ENCODE measurements at places on chromosomes 5 and 9.
A peak's percentile ranks its signal among the peaks of the same experiment; 100 is the strongest.

DNA sequence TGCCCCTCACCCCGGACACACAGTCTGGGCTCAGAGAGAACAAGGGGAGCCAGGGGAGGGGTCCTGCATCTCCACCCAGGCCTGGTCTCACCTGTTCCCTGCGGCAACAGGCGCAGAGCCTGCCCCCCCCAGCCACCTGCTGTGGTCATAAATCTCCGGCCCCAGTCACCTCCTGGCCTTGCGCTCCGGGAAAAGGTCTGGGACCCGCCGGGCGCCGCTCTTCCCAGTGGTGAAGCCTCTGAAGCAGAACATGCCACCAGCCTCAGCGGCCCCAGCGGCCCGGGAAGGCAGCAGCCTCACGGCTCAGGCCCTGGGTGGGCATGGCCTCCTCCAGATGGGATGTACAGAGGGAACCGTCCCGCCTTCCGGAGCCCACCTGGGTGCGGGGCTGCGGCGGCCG lies 20.6 kb downstream of the NOTCH1 start:
- H3K4me1 ChIP-seq = no peaks in the 10 kb centered on the region
- no peak overlapping the region for H3K27ac ChIP-seq
- H3K27me3 ChIP-seq = no peaks in the 10 kb centered on the region

GRCh38 chr9:95230046-95230445 lies 87.5 kb downstream of the FANCC start:
- H3K4me1 ChIP-seq = no peaks in the 10 kb centered on the region
- no peak overlapping the region for H3K27ac ChIP-seq
- no peak for DNase-seq
- no peak overlapping the region for H3K4me3 ChIP-seq
- no peaks in the 10 kb centered on the region for H3K36me3 ChIP-seq
- no peaks in the 10 kb centered on the region for H3K27me3 ChIP-seq

DNA sequence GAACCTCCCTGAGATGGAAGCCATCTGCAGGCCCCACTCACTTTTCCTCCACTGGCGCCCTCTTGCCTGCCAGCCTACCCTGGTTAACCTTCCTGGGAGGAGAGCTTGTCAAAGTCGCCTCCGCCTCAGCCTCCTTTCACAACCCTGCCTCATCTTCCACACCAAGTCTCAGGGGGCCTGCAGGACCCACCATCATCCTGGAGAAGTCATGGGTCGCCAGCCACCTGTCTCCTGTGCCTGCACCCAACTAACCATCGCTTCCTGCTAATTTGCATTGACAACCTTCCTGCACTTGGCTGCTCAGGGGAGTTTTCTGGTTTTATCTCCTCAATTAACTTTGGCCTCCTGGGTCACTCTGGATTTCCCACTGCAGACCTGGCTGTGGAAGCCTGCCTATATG lies 52.8 kb upstream of the GRHPR start:
- no peaks in the 10 kb centered on the region for H3K4me1 ChIP-seq
- peaks cover 5% of the 10 kb centered on the region for H3K36me3 ChIP-seq
- no peak for DNase-seq

- H3K4me3 ChIP-seq = no peak overlapping the region
- no peaks in the 10 kb centered on the region for H3K36me3 ChIP-seq
- no peaks in the 10 kb centered on the region for H3K27me3 ChIP-seq
- no peaks in the 10 kb centered on the region for H3K4me1 ChIP-seq
- H3K27ac ChIP-seq = no peak overlapping the region
Measured at GRCh38 chr5:9655641-9656040, 25.5 kb upstream of the TAS2R1 start.

DNA sequence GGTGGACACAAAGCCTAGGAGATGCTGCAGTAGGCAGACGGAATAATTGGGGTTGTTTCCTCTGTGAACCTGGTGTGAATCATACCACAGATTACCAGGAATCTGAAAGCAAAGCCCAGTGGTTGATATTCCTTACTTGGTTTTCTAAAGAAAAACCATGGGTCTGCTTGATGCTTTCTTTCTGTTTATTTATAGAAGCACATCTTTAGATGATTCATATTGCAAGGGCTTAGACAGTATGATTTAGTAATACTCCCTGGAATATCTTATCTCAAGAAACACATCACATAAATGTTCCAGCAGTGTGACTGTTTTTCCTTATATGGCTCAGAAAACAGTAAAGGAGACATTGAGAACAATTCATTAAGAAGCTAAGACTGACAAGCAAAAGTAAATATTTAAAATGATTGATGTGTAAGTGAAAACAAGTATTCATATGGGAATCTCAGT lies 623.3 kb downstream of the RAB3C start:
- no peak overlapping the region for H3K4me3 ChIP-seq
- H3K4me1 ChIP-seq = peaks cover 20% of the 10 kb centered on the region
- peak overlapping the region; percentile 75 for H3K27ac ChIP-seq
- no peaks in the 10 kb centered on the region for H3K27me3 ChIP-seq
- H3K36me3 ChIP-seq = peaks cover 15% of the 10 kb centered on the region

DNA sequence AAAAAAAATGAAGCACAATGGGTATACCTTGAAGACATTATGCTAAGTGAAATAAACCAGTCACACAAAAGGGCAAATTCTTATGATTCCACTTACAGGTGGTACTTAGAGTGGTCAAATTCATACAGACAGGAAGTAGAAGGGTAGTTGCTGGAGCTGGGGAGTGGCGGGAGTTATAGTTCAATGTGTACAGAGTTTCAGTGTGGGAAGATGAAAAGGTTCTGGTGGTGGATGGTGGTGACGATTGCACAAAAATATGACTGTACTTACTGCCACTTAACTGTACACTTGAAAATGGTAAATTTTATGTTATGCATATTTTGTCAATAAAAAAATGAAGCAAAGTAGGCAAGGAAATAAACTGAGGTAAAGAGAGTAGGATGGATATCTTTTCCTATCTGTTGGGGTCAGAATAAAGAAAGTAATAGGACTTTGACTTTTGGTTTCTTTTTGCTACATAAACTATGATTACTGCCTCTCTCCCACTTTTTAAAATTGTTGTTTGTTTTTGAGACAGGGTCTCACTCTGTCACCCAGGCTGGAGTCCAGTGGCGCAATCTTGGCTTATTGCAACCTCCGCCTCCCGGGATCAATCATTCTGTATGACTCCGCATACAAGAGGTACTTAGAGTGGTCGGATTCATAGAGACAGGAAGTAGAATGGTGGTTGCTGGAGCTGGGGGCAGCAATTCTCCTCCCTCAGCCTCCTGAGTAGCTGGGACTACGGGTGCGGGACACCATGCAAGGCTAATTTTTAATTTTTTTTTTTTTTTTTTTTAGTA lies 4.0 kb upstream of the PSAT1 start:
- DNase-seq = no peak
- no peaks in the 10 kb centered on the region for H3K27me3 ChIP-seq
- H3K27ac ChIP-seq = no peak overlapping the region
- peaks cover under 1% of the 10 kb centered on the region for H3K36me3 ChIP-seq
- H3K4me3 ChIP-seq = no peak overlapping the region
- peaks cover 21% of the 10 kb centered on the region for H3K4me1 ChIP-seq

- peaks cover 80% of the 10 kb centered on the region for H3K27me3 ChIP-seq
- DNase-seq = peak; percentile 59
- no peaks in the 10 kb centered on the region for H3K36me3 ChIP-seq
- H3K27ac ChIP-seq = no peak overlapping the region
- H3K4me3 ChIP-seq = no peak overlapping the region
Measured at GRCh38 chr9:10366171-10366779, 246.5 kb downstream of the PTPRD start.

GRCh38 chr5:170008376-170008775 lies 28.1 kb upstream of the INSYN2B start:
- DNase-seq = no peak
- no peaks in the 10 kb centered on the region for H3K27me3 ChIP-seq
- H3K4me1 ChIP-seq = no peaks in the 10 kb centered on the region

DNA sequence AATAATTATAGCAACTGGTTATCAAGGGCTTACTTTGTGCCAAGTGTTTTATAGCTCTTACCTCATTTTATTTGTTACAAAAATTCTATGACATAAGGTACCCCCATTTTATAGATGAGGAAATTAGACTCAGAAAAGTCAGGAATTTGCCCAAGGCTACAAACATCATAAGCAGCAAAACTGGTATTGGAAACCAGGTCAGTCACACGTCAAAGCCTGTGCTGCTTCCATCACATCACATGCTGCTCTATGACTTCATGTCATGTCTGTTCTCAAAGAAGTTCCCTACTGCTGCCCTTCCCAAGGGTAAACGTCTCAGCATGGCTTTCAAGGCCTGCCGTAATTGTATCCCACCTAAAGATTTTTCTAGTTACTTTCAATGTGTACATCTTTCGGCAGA lies 6.9 kb upstream of the KIF2A start:
- DNase-seq = no peak
- no peaks in the 10 kb centered on the region for H3K36me3 ChIP-seq
- H3K4me1 ChIP-seq = no peaks in the 10 kb centered on the region
- no peak overlapping the region for H3K27ac ChIP-seq
- H3K27me3 ChIP-seq = no peaks in the 10 kb centered on the region
- no peak overlapping the region for H3K4me3 ChIP-seq

GRCh38 chr9:78029551-78030295 lies 1.9 kb downstream of the GNAQ start:
- peak; percentile 21 for DNase-seq
- peaks cover 41% of the 10 kb centered on the region for H3K4me1 ChIP-seq
- H3K36me3 ChIP-seq = no peaks in the 10 kb centered on the region

GRCh38 chr9:98596486-98596885 lies 112.2 kb downstream of the GABBR2 start:
- no peak overlapping the region for H3K4me3 ChIP-seq
- H3K27me3 ChIP-seq = peaks cover 28% of the 10 kb centered on the region
- no peak overlapping the region for H3K27ac ChIP-seq
- H3K36me3 ChIP-seq = no peaks in the 10 kb centered on the region
- no peak for DNase-seq

DNA sequence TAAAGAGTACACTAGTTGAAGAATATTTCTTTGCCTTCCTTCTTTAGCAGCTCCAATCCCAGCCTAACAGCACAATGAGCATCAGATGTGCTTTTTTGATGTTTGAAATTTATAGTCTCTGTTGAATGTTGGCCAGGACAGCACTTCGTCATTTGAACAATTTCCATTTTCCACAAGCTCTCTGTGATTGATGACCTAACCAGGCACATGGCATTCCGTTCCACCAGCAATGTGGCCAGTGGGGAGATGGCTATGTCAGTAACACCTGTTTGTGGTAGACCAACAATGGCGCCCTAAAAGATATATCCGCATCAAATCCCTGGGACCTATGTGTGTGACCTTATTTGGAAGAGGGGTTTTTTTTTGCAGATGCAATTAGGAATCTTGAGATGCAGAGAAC lies 66.8 kb downstream of the PALM2AKAP2 start:
- H3K27me3 ChIP-seq = no peaks in the 10 kb centered on the region
- no peak overlapping the region for H3K4me3 ChIP-seq
- no peaks in the 10 kb centered on the region for H3K4me1 ChIP-seq
- no peak overlapping the region for H3K27ac ChIP-seq

DNA sequence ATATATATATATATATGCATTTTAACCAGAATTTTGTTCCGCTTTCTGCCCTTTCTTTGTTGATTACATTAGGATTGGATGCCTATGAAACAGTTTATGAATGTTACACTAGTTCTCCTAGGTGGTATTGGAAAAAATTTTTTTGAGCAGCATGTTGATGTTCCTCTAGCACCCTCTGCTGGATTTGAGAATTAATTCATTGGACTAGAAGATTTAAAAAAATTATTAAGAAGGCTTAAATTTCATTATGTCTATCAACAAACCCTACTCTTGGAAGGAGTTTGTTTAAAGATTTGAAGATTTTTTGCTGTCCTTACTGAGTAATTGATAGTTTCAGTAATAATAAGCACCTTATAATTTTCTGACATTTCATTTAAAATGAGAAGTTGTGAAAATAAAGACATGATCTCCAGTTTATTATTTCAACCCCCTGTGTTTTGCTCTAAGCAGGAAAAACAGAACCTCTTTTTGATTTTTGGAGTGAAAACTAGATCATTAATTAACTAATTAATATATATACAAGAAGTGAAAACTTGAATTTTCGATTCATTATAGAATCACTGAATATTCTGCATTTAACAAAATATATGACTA lies 89.6 kb downstream of the CCDC171 start:
- H3K36me3 ChIP-seq = no peaks in the 10 kb centered on the region
- H3K27me3 ChIP-seq = no peaks in the 10 kb centered on the region
- no peak overlapping the region for H3K27ac ChIP-seq
- H3K4me1 ChIP-seq = no peaks in the 10 kb centered on the region
- DNase-seq = peak; percentile 51
- no peak overlapping the region for H3K4me3 ChIP-seq

DNA sequence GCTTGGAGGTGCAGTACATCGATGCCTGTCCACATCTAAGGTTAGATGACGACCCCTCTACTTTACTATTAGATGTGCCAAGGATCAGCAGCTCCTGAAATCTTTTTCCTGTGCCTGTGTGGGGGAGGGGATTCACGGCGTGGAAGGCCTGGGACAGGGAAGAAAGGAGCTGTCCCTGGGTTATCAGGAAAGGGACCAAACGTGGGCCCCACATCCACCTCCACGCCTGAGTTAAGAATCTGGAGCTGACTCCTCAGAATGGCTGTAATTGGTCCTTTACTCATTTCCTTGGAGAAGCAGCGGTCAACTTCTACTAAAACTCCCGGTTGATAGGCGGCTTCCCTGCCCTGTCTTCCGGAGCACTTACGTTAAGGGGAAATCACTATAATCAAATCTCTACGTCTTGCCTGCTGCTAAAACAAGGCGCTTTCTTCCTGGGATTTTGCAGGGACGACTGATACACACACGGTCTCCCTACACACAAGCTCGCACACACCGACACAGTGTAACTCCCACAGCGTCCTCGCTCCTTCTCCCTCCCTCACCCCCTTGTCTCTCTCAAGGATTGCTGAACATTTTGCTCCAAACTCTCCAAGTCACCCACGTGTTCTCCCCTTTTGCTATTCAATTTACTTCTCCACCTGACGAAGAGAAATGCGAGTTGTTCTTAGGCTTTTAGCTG lies 1.4 kb downstream of the PDE4D start:
- no peak overlapping the region for H3K4me3 ChIP-seq
- H3K27me3 ChIP-seq = peaks cover 98% of the 10 kb centered on the region
- H3K27ac ChIP-seq = no peak overlapping the region
- H3K36me3 ChIP-seq = no peaks in the 10 kb centered on the region

DNA sequence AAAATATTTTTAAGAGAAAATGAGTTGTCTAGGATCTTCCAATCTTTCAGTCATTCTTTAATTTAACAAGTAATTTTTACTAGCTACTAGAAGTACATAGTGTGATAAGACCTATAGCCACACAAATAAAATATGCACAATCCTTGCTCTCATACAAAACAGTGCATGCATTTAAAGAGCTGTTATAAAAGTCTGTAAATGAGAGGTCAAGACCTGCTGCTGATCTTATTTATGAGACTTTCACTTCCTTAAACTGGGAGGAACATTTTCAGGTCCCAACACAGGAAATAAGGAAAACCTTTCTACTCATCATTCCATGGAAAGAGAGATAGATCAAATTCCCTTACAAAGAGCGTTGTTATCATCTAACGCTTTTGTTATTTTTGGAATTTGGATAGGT lies 54.2 kb upstream of the PAM start:
- H3K4me3 ChIP-seq = no peak overlapping the region
- H3K4me1 ChIP-seq = no peaks in the 10 kb centered on the region
- no peak overlapping the region for H3K27ac ChIP-seq
- no peak for DNase-seq
- no peaks in the 10 kb centered on the region for H3K27me3 ChIP-seq
- H3K36me3 ChIP-seq = no peaks in the 10 kb centered on the region

GRCh38 chr5:75733767-75734166 lies 16.5 kb upstream of the POC5 start:
- no peak overlapping the region for H3K4me3 ChIP-seq
- no peak for DNase-seq

All from MCF 10A (cell line).